ENCODE measurements at places on chromosomes 5 and 9.
A peak's percentile ranks its signal among the peaks of the same experiment; 100 is the strongest.

GRCh38 chr5:77337686-77338085 lies 127.2 kb downstream of the PDE8B start:
- no peak for DNase-seq

DNA sequence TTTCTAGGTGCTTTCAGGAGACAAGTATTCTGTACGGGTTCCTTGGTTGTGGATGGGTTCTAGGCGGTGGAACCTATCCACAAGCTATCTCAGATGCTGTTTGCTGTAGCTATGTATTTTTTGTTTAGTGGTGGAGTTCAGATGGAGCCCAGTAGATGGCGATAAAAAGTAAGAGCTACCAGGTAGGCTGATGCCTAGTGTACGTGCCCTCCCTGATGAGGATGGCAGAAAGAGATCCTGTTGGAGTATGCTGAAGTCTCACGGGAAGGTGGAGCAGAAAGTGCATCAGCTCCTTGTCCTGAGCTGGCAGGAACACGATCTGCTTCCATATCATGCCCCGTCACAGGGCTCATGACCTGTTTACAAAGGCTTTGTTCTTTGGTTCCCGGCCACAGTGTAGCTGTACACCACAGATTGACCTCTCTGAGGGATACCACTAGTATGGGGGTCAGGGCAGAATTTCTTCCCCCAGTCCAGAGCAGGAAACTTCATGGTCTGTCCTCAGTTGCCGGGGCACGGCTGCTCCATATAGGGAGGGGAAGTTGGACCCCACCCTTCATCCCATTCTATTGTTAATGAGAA lies 12.6 kb upstream of the UGT3A2 start:
- DNase-seq, result no peak

DNA sequence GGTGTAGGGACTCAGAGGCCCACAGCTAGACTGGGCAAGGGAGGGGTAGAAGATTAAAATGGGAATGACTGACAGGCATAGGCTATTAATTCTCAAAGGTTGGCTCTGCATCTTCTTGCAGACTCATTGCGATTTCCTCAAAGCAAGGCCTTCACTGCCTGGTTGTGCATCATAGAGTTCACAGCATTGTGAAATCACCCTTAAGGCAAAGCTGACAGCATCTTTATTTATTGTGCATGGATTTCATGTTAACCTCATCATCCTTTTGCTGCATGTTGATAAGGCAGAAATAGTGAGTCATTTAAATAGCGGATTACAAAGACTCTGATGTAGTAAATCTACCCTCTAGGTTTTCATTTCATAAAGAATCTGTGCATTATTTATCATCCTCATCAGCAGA lies 13.6 kb upstream of the PALM2AKAP2 start:
- DNase-seq, result no peak

GRCh38 chr5:147880487-147880886 lies 2.0 kb downstream of the SCGB3A2 start:
- DNase-seq, result no peak

DNA sequence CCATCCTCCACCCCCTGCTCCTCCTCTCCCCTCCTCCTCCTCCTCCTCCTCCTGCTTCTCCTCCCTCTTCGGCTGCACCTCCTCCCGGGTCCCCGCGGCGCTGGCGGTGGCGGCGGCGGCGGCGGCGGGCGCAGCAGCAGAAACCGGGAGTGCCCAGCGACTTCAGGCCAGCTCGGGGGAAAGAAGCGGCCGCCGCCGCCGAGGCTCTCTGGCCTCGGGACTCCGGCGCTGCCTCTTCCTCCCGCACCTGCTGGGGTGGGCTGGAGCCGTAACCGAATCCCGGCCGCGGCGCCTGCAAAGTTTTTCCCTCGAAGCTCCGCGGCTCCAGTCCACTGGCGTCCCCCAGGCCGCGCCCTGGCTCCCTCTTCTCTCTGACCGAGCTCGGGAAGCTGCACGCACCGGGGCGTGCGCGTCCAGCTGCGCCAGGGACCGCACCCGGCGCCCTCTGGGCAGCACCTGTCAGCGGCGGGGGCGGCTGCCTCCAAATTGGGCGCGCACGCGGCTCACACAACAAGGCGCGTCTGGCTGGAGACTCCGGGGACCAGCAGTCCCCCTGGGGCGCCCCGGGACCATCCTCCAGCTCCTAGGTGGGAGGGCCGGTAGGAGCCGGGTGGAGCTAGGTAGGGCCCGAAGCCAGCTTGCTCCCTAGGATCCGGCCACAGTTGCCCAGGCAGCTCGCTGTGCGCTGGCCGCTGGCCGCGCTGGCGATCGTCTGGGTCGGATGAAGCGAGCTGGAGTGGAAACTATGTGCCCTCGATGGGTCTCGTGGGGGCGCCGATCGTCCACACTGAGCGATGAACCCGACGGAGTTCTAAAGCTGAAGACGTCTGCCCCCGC lies at the start of gene MCTP1:
MCTP1 (minus strand) TSS at position 523 of the 837 bp plus-strand sequence.
- no peak for DNase-seq

- DNase-seq, result no peak
Observed at GRCh38 chr9:121757281-121757585, 105.8 kb downstream of the DAB2IP start.

- no peak for DNase-seq
Observed at GRCh38 chr5:88190106-88190834, 78.4 kb downstream of the TMEM161B start.

DNA sequence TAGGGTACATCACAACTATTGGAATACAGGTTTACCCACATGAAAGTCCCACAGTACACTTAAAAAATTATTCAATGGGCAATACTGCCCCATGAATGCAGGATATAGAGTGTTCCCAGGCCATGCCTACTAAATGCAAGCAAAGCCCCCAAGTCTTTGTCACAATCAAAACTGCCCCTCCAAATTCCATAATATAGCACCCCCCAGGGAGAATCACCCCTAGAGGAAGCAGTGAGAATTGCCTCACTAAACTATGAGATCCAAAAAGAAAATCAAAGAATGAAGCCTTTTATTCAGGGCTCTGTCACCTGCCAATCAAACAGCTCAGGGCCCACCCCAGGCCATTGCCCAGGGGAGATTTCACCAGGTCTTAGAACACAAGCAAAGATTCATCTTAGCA lies 90.8 kb downstream of the ATPSCKMT start:
- no peak for DNase-seq

DNA sequence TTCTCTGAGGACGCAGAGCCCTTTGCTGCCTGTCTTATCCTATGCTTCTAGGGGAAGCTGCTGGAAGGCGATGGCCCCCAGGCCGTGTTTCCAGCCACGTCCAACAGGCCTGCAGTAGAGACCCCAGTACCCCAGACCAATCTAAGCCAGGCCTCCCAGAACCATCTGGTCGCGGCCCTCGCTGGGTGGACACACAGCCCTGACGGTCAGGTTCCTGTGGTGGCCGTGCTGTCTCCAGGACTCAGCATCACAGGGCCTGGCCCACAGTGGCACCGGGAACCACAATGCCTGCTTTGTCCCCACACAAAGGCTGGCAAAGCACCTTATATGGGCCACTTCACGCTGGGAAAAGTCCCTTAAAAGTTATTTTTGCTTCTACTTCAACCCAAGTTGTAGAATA lies 44.5 kb downstream of the SEMA4D start:
- DNase-seq, result no peak

DNA sequence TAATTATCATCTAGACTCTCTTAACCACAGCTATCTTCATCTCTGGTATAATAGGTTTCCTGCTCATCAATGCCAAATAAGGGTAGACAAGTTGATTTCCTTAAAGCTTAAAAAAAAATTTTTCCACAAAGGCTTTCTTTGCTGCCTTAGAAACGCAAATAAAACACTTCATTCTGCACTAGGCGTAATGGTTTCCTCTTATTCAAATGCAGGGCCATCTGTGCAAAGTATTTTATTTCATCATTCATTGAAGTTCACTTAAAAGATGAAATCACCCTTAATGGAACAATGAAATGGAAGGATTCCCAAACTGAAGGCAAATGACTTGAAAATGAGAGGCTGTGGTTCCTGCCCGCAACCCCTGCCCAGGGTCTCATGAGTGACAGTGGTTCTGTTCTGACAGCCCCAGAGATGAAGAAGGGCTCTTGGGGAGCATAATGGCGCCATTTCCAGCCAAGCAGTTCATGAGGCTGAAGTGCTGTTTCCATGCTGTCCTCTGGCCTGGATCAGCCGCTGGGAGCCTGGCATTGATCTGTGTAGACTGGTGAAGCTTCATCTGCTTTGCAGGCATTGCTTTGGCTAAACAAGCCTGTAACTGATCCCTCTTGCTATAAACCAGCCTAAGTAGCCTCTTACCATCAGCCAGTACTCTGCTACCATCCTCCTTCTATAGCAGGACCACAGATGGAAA lies 276.9 kb upstream of the WWC1 start:
- no peak for DNase-seq

GRCh38 chr9:127589955-127590370 lies 22.1 kb upstream of the STXBP1 start:
- no peak for DNase-seq

- DNase-seq, result peak; percentile 86
Observed at GRCh38 chr9:90870621-90871326, 69.2 kb downstream of the SYK start.

DNA sequence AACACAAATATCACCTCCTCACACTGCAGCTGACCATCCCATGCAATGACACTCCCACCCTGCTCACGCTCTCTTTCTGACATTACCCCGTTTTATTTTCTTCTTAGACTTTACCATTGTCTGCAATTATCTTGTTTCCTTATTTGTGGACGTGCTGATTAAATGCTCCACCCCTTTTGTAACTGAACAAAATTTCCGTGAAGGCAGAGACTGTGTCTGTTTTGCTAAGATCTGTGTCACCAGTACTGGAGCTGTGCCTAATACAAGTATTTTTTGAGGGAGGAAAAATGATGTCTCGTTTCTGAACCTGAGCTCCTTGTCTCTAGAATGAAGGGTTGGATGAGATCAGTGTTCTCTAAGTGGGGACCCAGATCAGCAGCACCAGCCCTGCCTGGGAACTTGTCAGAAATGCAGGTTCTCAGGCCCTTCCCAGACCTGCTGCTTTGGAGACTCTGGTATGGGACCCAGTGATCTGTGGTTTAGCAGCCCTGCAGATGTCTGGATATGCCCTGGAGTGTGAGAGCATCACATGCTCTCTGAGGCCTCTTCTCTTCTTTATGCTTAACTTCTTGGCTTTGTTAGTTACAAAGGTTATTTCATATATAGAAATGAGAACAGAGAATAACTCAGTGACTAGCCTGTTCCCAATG lies 181.7 kb upstream of the GAS1 start:
- no peak for DNase-seq

DNA sequence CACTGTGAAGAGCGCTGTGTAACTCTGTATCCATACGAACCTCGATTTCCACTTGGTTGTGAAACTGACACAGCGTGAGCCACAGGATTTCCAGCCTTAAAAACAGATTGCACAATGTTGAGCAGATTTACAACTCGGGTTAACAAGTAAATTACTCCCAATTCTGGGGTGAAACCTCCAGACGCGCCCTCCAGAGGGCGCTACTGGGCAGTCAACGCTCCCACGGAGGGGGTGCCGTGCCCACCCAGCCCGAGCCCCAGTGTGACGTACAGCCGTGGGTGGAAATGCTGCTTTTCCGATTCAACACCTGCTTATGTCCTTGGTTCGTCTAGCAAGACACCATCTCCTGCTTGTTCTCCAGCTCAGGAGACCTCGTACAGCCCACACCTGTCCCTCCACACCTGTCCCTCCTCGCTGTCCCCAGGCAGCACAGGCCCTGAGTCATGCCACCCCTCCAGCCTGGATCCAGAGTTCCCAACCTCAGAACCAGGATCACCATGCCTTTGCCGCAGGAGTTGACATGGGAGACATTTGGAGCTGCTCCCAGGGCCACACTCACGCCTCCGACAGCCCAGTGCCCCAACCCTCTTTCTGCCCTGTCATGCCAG lies 34.4 kb upstream of the SLC6A3 start:
- peak; percentile 97 for DNase-seq

GRCh38 chr9:120854596-120855327 lies 12.0 kb upstream of the PSMD5 start:
- no peak for DNase-seq

- DNase-seq, result no peak
Observed at GRCh38 chr9:128182893-128183588, 8.3 kb downstream of the CIZ1 start.

DNA sequence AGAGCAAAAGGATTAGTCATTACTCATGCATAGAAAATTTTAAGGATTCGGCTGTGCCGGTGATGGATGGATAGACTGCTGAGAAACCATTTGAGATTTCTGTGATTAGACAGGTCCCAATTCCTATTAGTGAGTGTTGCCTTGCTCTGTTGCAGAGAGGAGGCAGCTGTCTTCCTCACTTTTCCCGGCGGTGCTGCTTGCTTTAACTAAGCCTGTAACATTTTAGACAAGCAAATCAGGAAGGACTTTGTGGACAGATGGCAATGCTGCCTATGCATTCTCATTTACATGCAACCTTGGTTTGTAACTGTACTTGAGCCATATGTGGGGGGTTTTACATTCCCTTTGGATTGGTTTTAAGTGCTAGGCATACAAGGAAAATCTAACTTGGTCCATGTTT lies 1176.3 kb downstream of the CDH18 start:
- no peak for DNase-seq

GRCh38 chr5:65037831-65038815 lies 269.4 kb downstream of the CWC27 start:
- DNase-seq, result no peak

All from CD14-positive monocyte (primary cell).